ENCODE measurements at places on chromosomes 3 and 15. TPM values are rescaled to one million over a fixed set of nuclear protein-coding genes. Genes with fewer than 3 reads are reported as not detected.

DMXL2 gene
- total RNA-seq: 58.3 TPM

GOLGA8S gene
- 0.42 TPM for total RNA-seq

- DNase-seq: no peak
Observed at GRCh38 chr3:59043391-59043790, 6.4 kb downstream of the CFAP20DC start.

DNA sequence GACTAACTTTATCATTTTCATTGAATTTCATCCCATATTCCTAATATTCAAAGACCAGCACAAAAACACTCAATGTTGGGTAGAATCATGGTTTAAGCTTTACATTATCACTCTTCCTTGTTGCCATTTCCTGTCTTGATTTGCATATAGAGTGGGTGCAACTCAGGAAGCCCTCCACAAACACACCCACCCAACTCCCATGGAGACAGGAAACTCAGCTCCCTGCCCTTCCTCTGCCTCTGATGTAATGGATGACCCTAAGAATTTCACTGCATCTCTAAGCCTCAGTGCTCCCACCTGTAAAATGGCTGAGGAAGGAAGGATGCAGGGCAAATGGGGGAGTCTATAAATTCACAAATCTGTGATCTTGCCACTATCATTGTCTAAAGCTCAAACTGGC, 98.1 kb upstream of the BFSP2 start:
- no peak for DNase-seq

DNA sequence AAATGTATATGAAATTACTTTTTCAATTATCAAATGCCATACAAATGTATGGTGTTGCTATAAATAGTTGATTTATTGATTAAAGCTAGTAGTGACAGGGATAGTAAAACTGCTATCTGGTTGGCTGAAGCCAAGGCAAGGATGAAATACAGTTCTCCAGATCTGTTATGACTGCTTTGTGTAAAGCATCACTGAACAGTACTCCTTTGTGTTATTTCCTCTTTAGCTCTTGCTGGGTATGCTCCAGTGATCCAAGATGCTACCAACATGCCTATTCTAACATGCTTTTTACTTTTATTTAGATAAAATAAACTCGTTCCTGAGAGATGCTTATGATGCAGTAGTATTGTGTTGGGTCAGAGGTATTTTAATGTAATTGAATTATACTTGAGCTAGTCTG, 12.4 kb upstream of the UBR1 start:
- DNase-seq: no peak

- no peak for DNase-seq
Observed at GRCh38 chr15:50857763-50858162, 50.7 kb upstream of the AP4E1 start.

DNA sequence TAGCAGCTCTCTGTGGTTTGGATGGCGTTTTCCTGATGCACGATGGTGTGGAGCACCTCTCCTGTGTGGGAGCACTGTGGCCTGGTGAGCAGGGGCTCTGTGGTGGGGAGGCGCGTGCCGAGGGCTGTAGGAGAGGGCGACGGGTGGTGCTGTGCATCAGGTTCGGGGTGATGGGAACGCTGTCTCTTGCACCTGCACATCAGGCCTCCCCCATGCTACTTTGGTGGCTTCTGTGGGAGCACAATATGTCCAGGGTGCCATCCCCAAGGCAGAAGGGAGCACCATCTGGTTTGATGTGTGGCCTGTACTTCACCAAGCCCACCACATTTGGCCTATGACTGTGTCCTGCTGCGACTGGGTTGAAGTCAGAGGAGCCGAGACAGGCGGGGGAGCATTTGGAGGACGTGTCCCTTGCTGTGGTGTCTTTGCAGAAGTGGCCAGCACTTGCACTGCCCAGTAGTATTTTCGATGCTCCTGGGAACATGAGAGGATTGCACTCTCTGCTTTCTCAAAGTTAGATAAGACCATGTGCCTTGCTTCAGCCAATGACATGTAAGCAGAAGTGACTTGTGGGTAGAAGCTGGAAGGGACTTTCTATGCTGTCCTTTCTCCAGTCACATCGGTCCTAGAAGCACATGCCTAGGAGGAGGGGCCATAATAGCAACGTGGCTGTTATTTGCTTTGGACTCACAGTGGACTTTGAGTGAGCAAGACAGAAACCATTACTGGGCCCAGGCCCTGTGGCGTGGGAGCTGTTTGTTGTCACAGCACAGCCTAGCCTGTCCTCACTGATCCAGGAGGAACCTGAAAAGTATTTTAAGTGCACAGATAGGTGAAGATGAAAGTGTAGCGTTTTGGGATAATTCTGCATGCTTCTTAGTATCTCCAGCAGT, 72.1 kb downstream of the APBA2 start:
- DNase-seq: no peak

Data from naive thymus-derived CD4-positive, alpha-beta T cell (primary cell).